ENCODE measurements at places on chromosomes 5 and 9.

GRCh38 chr5:68273717-68274409, 58.3 kb downstream of the PIK3R1 start:
- DNase-seq, result no peak

DNA sequence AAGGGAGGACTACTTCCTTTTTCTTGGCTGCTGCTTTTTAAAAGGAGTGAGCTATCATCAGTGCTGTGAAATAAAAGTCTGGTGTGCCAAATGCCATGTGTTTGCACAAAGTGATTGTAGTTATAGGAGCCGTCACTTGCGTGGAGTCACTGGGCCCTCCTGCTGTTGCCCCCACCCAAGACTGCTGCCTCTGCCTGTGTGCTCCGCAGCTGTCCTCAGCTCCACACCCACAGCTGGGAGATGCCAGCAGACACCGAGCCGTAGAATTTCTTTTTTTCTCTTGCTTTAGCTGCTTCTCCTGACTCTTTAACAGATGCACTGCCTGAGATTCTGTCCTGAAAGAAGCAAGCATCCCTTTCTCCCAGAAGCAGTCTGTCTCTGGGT, 9.8 kb upstream of the GLE1 start:
- DNase-seq, result no peak

GRCh38 chr9:109289186-109289585, 31.7 kb downstream of the EPB41L4B start:
- DNase-seq, result no peak

- no peak for DNase-seq
Observed at GRCh38 chr9:78366827-78367226, 69.9 kb downstream of the PSAT1 start.

DNA sequence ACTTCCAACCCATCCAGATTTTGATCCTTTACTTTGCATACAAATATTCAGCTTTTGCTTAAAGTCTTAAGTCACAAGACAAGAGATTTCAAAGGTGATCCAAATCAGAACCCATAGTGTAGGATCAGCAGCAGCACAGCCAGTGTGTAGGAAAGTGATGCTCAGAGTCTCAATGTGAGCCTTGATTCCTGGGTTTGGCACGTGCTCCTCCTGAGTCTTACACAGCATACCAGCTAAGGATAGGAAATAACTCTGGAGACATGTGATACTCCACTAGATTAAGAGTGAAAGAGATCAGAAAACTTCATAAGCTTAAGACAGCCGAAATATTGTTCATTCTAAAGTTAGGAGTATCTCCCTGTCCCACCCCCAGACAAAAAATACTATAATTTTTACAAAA, 344.9 kb downstream of the SEMA5A start:
- no peak for DNase-seq

GRCh38 chr9:75147638-75148037, 59.3 kb downstream of the OSTF1 start:
- no peak for DNase-seq

- peak; percentile 48 for DNase-seq
Observed at GRCh38 chr5:142499591-142500226, 174.9 kb upstream of the SPRY4 start.

Measured in HuH-7.5 (cell line).